ENCODE measurements at places on chromosomes 3 and 15. TPM values are rescaled to one million over a fixed set of nuclear protein-coding genes. Genes with fewer than 3 reads are reported as not detected.

GRCh38 chr3:175316799-175317198, 457.7 kb downstream of the NAALADL2 start:
- no peak for DNase-seq

Gene ALG1L2
- total RNA-seq: 0.41 TPM

Gene RHOA
- 538 TPM for total RNA-seq

Gene TMEM212
- total RNA-seq: not detected

GRCh38 chr15:77821188-77821958, 188.7 kb upstream of the LINGO1 start:
- peak; percentile 27 for DNase-seq

DNA sequence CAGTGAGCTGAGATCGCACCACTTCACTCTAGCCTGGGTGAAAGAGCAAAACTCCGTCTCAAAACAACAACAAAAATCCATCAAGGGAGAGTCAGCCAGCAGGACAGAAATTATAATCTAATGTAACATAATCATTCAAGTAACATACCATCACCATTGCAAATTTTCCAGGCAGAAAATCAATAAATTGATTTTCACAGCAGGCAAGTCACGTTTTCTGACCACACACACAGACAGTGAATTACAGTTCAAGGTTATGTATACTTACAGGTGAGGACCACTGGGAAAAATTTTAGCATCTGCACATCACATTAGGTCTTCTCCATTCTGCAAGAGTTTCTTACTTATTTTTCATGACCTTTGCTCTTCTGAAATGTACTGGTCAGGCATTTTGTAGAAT, 29.9 kb upstream of the NPAP1 start:
- DNase-seq: no peak

Gene PRSS50
- total RNA-seq: not detected

GRCh38 chr15:62779036-62779770, 263.3 kb upstream of the TPM1 start:
- peak; percentile 62 for DNase-seq

Gene LRRC58
- total RNA-seq: 14.3 TPM

- DNase-seq: no peak
Observed at GRCh38 chr3:42884324-42884723, 8.6 kb upstream of the CYP8B1 start.

GRCh38 chr15:88083811-88084760, 172.5 kb downstream of the NTRK3 start:
- peak; percentile 18 for DNase-seq

DNA sequence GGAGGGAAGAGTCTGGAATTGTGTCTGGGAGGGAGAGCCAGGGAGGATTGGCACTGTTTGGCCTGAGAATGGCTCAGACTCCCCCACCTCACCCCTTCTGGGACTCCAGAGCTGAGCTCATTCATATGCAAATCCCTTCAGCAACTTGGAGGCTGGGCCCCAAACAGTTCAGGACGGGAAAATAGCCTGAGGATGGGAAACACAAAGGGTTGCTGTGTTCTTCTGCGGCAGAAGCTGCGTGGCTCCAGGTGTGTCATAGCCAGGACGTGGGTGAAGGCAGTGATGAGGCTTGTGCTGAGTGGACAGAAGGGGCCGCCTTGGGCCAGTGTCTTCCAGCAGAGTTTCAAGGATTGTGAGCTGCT, 16.6 kb downstream of the MASP1 start:
- no peak for DNase-seq

- DNase-seq: peak; percentile 98
Observed at GRCh38 chr3:11477407-11477911, 166.3 kb downstream of the VGLL4 start.

Gene DGKG
- total RNA-seq: 0.64 TPM

DNA sequence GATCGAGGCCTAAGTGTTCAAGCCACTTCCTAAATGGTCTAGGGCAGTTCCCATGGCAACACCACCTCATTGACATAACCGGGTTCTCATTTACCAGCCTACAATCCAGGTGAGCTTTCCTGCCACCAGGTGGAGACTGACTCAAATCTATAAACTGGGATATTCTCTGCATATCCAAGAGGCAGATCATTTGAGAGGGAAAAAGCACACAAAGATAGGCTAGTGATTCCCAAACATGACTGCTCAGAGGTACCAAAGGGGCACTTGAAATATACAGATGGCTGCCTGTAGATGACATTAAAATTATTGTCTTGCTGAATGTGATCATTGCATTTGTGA, 141.3 kb upstream of the PROK2 start:
- DNase-seq: no peak

Gene CPB1
- not detected for total RNA-seq

GRCh38 chr3:186950402-186951093, 20.2 kb downstream of the ST6GAL1 start:
- no peak for DNase-seq

- no peak for DNase-seq
Observed at GRCh38 chr3:102687851-102688555, 253.2 kb downstream of the ZPLD1 start.

GRCh38 chr15:78617516-78617915, 3.3 kb downstream of the CHRNA3 start:
- no peak for DNase-seq

DNA sequence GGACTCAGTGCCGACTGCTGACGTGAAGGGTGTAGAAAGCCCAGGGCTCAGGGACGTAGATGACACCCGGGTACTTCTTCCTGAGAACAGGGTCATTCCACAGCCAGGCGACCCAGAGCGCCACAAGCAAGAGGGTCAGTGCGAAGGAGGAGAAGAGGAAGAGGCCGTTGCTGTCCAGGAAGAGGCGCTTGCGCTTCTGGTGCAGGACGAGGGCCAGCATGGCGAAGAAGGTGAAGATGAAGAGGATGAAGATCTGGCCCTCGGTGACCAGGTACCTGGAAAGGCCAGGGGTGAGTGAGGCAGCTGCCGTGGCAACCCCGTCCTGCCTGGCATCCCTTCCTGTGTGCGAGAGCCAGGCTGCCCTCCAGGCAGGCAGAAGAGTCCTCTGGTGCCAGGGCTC, 3.0 kb upstream of the CALML4 start:
- DNase-seq: no peak

- no peak for DNase-seq
Observed at GRCh38 chr3:126541628-126542339, 16.9 kb downstream of the C3orf22 start.

Gene CCRL2
- 0.17 TPM for total RNA-seq

Gene CPN2
- total RNA-seq: not detected

Gene ITIH4
- 2.8 TPM for total RNA-seq

- DNase-seq: no peak
Observed at GRCh38 chr15:81686021-81686420, 312.0 kb upstream of the TMC3 start.

Gene GPR149
- total RNA-seq: not detected

GRCh38 chr3:25724948-25725645, 58.1 kb downstream of the NGLY1 start:
- no peak for DNase-seq

Gene FMN1
- total RNA-seq: 5.3 TPM

Measured in astrocyte (in vitro differentiated cells and primary cell).